RWPE2 (cell line): ENCODE measurements at places on chromosomes 6 and 20.

DNA sequence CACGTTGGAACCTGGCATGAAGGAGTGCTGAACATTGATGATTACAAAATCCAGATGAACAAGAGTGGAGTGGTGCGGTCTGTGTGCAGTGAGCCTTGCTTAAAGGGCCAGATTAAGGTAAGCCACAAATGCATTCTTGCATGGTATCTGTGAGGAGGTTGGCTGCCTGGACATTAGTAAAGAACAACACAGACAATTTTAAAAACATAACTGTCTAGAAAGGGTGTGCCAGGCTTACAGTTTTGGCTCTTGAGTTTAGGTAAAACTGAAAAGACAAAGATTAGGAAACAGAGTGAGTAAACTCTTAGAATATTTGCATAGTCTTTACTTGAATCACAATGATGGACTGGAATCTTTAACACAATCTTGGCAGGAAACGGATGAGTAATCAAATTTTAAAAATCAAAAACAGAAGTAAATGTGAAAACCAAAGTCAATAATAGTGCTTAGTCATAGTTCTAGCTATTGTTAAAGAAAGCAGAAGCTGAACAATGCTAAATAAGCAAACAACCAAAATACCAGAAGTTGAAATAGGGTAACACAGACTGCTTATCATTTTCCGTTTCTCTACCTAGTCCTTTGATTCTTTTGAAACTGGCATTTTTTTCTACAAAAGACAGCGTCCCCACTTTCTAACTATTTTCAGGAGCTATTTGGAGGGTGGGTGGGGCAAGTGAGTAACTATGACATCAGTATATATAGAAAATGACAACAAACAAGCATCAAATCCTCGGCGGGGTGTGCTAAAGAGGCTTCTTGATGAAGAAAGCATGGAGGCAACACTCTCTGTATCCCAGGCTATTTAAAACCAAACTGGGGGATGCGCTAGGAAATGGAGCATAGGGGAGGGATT lies 185.8 kb upstream of the RAB32 start:
- DNase-seq = peak; percentile 54

- no peak for DNase-seq
These were observed 245.1 kb downstream of the CDH4 start for GRCh38 chr20:61497029-61497627.

GRCh38 chr6:111195656-111196055 lies 108.4 kb downstream of the SLC16A10 start:
- no peak for DNase-seq

GRCh38 chr6:41466437-41466990 lies 79.7 kb upstream of the FOXP4 start:
- no peak for DNase-seq

DNA sequence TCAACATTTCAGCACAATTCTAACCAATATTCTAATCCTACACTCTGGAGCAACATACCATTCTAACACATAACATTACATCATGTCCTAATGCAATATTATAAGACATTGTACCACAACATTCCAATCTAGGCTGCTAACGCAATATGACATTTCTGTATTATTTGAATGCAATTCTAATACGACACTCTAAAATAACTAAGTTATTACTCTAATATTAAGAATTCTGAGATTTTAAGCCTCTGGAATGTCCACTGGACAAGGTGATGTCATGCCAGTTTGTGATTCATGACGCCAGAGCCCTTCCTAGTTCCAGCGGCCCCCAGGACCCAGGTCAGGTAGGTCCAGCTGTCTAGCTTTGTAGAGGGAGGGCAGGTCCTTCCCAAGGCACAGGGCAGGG lies 69.7 kb upstream of the SIRPA start:
- no peak for DNase-seq

GRCh38 chr6:2765896-2766766 lies 938 bp downstream of the WRNIP1 start:
- DNase-seq = no peak

DNA sequence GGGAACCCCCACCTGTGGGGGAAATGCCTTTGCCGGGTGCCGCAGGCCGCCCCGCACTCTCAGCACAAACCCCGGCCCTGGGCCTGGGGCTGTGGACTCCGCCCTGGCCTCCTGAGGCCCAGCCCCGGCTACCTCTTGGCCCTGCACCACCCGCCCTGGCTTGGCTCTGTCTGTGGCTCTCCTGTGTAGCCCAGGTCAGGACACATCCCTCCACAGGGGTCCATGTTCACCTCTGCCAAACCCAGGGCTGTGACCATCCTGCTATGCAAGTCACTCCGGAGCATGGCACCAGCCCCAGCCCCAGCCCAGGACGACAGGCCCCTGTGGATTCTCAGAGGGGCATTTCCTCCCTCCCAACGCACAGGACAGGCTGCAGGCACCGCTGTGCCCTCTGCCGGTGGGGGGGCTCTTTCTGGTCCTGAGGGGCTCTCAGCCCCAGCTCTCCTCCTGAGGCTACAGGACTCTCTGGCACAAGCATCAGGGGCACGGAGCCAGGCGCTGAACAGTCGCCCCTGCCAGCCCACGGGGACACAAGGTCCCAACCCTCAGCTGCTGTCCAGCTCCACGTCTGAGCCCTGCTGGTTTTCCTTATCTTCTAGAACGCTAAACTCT lies 45.7 kb downstream of the TAF4 start:
- peak; percentile 84 for DNase-seq

DNA sequence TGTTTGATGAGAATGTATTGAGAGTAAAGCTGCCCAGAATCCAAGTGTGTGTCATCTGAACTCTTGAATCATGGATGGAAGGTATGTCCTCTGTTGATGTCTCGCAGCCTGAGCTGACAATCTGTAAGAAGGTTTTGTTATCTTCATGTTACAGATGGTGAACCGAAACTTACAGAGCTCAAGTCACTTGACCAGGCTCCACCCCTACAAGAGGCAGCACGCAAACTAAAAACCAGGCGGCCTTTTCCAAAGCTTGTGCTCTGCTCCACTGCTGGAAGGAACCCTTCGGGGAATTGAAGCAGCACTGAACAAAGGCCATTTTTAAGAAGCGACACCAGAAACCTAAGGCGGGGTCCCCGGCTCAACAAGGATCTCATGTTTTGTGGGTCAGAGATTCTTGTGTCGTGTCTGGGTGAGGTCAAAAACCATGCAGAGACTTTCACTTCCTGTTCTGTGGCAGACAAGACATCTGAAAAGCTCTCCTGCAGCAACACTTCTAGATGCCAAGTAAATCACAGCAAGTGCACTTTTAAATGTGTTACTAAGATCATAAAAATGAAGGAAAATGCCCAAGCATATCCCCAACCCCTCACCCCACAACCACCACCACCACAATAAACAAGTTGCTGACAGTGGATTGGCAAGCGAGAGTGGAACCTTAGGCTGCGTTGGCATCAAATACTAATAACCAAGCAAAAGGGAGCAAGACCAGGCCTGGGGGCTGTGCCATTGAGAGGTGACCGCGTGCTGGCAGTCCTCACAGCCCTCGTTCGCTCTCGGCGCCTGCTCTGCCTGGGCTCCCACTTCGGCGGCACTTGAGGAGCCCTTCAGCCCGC lies 27.3 kb downstream of the NQO2 start:
- no peak for DNase-seq

- no peak for DNase-seq
These were observed 35.5 kb downstream of the SNX5 start for GRCh38 chr20:17933121-17933520.

DNA sequence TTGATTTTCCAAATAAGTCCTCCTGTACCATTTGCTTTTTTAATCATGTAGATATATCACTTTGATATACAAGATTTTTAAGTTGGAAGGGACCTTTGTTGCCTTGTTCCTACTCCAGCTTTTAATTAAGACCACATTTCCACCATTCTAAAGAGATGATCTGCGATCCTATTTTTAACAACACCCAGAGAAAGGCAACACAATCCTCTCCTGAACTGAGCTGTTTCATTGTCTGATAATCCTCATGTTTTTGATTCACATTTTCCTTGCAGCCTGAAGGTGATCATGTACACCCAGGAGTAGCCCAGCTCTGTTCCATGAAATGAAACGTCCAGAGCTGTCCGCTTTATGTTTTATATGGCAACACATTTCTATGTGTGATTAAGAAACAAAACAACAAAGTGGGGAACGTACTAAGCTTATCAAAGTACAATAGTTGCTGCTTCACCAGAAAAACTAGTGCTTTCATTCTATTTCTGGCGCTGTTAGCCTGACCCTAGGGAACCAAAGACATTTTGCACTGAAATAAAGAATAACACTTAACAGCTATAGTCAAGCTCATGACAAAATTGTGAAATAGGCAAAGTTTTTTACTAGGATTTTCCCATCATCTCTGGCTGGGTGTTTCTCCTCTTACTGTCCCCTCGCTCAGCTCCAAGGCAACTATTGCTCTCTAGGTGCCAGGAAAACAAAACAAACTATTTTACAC lies 22.6 kb upstream of the TRAF3IP2 start:
- DNase-seq = no peak

DNA sequence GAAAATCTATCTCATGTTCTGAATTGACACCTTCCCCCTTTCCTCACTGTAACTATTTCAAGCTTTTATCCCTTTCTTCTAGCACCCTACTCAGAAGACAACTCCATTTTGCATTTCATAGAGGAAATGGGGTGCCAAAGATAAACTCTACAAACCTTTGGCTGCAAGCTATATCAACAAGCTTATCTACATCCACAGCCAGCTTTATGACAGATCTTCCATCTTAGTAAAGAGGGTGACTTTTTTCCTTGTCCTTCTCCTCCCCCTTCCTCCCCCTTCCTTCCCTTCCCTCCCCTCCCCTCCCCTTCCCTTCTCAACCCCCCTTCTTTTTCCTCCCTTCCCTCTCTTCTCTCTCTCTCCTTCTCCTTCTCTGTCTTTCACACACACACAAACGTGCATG lies 58.0 kb upstream of the OLIG3 start:
- DNase-seq = no peak

- no peak for DNase-seq
These were observed 50.5 kb upstream of the LRRC1 start for GRCh38 chr6:53744321-53744720.

DNA sequence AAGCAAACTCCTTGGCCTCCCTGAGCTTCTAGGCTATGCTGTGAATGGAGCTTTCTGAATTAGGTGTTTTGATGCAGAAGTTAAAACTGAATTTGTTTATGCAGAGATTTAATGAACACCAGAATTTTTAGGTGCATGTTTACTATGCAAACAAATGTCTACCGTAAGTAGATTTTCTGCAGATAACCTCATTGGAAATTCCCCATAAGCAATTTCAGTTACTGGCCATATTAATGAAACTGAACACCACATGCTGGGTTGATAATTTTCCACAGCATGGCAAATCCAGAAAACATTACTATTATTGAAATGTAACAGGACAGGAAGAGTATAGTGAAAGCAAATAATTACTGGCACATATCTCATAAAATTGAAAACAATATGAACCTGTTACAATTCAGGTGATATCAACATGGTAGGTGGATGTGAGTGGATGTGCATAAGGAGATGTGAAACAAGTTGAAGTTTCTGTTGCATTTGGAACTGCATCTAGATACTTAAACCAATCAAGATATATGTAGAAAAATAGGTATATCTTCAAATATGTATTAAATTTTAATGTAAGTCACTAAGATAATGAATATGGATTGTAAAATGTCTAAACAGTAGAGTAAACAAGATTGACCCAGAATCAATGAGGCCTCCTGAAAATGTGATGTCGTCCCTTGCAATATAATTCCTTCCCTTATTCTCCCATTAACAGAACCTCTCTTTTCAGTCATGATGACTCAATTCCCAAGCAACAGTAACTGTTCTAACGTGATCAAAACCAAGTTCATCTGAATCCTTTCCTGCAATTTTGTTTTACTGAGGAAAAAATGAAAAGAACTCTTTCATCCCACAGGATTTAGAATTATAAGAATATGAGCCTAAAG lies 11.0 kb downstream of the PTCHD4 start:
- no peak for DNase-seq

GRCh38 chr6:21886542-21887151 lies 293.1 kb downstream of the SOX4 start:
- DNase-seq = no peak

DNA sequence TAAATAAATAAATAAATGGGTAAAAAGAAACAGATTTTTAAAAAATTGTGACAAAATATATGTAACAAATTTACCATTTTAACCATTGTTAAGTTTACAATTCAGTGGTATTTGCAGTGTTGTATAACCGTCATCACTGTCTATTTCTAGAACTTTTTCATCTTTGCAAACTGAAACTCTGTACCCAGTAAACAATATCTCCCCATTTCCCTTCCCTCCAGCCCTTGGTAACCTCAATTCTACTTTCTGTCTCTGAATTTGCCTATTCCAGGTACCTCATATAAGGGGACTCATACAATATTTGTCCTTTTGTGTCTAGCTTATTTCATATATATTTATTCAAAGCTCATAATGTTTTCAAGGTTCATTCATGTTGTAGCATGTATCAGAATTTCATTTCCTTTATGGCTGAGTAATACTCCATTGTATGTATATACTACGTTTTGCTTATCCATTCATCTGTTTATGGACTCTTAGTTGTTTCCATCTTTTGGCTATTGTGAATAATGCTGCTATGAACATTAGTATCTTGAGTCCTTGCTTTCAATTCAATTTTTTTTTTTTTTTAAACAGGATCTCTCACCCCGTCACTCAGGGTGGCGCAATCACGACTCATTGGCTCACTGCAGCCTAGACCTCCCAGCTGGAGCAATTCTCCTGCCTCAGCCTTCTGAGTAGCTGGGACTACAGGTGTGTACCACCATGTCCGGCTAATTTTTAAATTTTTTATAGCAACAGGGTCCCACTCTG lies 8.9 kb downstream of the MANBAL start:
- peak; percentile 92 for DNase-seq

DNA sequence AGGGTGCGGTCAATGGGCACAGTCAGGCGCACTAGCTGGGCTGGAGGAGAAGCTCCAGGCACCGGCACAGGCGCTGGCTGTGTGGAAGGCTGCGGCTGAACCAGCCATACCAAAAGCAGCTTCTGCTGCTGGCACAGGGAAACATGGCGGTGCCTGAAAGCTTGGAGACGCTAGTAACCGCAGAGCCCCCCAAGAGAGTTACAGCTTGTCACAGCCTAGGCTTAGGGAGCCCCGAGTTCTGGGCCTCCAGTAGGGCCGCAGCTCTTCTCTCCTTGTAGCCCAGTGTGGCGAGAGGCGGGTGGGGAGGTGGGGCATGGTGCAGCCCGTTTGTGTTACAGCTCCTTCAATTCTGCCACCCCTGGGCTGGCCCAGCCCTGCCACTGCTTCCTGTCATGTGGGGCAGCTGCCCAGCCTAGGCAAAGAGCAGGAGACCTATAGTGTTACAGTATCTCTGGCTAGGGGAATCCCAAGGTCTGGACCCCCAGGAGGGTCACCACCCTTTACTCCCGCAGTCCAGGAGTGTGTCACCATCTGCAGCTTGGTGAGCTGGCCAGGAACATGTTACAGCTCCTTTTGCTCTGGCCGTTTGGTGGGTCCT lies 58.6 kb upstream of the MANEA start:
- no peak for DNase-seq

- no peak for DNase-seq
These were observed 280.5 kb downstream of the CLVS2 start for GRCh38 chr6:123276546-123276980.

- DNase-seq = peak; percentile 71
These were observed 3.6 kb upstream of the CEBPB start for GRCh38 chr20:50186987-50187402.

GRCh38 chr6:100433726-100434435 lies 30.8 kb downstream of the SIM1 start:
- DNase-seq = no peak
